CD4-positive, alpha-beta T cell treated with Interleukin-2 at 100 ng/mL for 4 hours (primary cell): ENCODE measurements at places on chromosomes 5 and 9.

DNA sequence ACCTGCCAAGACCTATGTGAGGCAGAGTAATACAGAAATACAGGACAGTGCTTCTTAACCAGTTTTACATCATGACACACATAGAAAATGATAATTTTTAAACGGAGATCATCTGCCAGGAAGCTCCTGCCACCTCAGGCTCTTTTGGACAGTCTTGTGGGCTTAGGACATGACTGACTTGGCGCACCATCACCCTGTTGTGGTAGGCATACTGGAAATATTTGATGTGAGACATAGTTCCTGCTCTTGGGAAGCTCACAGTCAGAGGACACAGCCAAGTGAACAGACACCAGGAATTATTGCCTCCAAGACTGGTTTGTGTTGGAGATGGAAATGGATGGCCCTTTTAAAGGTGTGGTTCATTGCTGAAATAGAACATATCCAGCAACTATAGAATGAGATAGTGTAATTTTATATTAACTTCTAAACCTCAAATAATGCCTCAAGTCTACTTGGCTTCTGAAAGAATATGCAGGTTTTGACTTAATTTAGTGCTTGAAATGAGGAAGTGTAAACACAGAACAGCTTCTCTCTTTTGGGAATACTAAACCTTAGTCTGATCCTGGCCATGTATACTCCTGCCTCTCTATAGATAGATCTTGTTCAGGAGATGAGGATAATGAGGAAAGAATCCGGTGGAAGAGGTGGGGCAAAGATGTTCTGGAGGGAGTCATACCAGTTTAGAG is 19.7 kb downstream of the CPEB4 start:
- no peak for DNase-seq

GRCh38 chr9:96256800-96257199 is 45.2 kb downstream of the HSD17B3 start:
- no peak for DNase-seq

GRCh38 chr5:14557791-14558415 is 23.7 kb upstream of the OTULINL start:
- no peak for DNase-seq

- no peak for DNase-seq
Measured at GRCh38 chr5:137188566-137188965, 310.6 kb downstream of the SPOCK1 start.

GRCh38 chr9:38008168-38009034 is 60.6 kb downstream of the SHB start:
- peak; percentile 19 for DNase-seq

- DNase-seq, result no peak
Measured at GRCh38 chr5:92353107-92354030, 970.3 kb upstream of the ARRDC3 start.

- DNase-seq, result no peak
Measured at GRCh38 chr9:89864257-89864656, 259.4 kb downstream of the GADD45G start.
